ENCODE measurements at places on chromosomes 3 and 15. TPM values are rescaled to one million over a fixed set of nuclear protein-coding genes. Genes with fewer than 3 reads are reported as not detected.

- DNase-seq: no peak
Observed at GRCh38 chr3:128196647-128197046, 43.4 kb downstream of the EEFSEC start.

- DNase-seq: no peak
Observed at GRCh38 chr3:43005253-43005652, 26.1 kb downstream of the GASK1A start.

DNA sequence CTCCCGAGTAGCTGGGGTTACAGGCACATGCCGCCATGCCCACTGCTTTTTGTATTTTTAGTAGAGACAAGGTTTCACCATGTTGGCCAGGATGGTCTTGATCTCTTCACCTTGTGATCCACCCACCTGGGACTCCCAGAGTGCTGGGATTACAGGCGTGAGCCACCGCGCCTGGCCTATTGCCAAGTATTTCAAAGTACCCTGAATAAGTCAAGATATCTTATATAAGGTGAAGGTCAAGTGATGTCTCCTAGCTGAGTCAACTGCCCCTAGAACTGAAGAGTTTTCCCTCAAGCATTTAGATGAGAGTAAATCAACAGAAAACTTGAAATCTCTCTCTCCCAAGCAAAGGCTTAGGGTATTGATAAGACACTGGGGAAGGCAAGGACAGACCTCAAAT is 63.9 kb downstream of the RPL22L1 start:
- DNase-seq: no peak

DNA sequence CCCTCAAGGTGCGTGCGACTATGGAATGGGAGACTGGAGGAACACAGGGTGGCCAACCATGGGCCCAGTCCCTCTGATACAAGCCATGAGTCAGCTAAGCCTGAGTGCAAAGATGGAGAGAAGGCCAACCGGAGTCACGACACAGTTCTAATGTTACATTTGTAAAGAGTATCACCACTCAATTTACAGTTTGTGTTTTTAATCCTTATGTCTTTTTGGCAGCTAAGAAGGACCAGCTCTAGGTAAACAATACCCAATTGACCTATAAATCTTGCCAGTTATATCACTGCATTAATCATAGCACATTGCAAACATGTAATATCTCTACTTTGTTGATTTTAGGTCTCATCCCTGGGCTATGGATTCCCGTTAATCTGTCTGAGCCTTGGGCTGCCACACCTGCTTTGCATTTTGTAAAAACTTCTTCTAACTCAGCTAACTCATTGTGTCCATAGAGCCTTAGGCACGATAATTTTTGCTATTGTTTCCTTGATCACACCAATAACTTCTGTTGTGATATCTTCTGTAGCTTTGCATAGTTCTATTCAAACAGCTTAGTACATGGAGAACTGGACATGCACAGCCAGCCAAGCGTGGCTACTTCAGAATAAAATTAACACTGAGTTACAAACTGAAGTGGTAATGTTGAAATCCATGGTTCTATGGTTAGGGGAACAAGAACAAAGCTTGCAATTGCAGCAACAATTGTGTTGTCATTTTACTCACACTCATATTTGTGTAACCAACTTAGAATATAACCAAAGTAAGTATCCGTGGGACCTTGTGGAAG is 50.3 kb downstream of the LSM3 start:
- DNase-seq: no peak

- DNase-seq: no peak
Observed at GRCh38 chr3:195036574-195036973, 234.4 kb downstream of the XXYLT1 start.

DNA sequence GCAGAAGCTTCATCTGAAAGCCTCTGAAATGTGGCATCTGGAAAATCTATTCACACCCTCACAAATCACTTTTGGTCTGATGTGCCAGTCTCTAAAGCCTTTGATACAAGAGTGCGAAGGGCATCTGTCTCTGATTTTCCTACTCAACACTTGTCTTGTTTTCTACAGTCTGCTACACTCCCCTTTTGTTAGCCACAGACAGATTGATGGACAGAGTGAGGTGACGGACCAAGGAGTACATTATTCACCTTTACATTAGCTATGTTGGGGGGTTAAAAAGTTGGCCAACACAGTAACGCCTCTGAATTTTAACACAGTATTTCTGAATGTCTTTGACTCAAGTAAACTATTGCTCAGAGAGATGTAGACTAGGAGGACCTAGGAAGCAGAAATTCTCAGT is 63.1 kb downstream of the TNIK start:
- DNase-seq: no peak

- DNase-seq: no peak
Observed at GRCh38 chr3:187903697-187904096, 158.4 kb upstream of the BCL6 start.

GRCh38 chr3:39569095-39569494 is 101.6 kb downstream of the MOBP start:
- DNase-seq: no peak

DNA sequence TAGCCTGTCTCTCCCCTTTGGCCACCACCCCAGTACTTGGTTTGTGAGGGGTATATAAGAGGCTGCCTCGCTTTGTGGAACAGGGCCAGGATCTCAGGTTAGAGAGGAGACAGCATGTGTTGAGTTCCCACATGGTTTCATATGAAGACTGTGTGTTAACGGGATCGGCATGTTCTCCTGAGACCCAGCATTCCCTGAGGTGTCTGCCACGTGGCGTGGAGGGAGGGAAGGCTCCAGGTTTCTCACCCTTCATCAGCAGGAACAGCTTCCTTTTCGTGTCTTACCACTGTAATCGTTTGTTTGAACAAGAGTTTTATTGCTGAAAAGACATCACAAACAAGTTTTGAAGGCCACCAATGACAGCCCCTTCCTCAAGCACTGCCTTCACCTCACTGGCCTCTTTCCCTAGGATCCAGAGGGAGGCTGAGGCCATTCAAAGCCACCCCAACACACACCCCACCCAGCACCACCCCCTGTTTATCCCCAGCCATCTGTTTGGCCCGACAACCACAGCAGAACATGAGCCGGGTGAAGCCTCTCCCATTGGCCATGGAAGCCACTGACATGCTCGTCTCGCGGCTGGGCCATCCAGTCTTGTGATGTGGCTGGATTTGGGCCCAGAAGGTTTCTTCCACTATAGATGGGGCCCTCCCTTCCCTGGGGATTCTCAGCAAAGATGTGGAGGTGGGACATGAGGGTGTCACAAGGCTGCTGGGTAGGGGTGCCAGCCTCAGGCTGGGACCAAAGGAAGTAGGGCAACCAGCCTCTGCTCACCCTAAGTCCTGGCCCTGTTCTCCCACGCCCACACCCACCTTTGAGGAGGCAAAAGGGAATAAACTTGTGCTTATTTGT is 10.0 kb downstream of the BHLHE40 start:
- DNase-seq: no peak

DNA sequence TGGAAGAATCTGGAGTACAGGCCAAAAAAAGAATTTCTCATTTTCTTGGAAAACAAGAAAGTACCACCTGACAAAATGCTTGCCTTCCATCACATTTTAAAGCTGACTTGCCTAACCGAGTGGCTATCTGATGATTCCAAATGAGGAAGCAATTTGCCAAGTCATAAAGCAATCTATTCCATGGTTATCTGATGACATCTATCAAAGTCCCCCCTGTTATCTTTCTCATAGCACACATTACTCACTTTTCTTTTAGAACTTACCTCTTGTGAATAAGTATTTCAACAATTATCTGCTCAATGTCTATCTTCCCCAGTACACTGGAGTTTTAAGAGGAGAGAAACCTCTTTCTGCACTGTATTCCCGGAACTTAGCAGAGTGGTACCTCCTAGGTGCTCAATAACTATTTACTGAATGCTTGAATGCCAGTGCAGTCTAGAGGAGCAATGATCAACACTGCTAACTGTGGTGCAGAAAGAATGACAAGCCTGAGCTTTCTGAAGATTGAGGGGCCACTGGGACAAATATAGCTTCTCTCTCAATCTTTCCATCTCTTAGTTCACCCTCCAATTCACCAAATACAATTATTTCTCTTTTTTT is 186.3 kb upstream of the ATP11B start:
- no peak for DNase-seq

DNA sequence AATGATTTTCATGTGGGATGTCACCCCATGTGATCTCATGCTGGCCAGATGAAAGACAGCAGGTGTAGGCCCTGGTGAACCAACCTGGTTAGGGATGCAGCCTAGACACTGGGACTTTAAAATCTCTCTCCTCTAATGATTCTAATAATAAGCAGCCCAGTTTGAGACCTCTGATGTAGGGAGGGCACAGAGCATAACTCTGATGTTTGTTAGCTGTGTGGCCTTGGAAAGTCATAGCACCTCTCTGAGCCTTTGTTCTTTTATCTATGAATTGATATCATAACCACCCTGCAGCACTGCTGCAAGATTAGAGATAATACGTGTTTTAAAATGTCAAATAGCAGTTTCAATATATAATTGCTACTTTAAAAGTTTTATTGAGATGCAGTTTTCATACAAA is 106.0 kb downstream of the RPL22L1 start:
- DNase-seq: no peak

GRCh38 chr15:57703387-57703786 is 3.1 kb upstream of the POLR2M start:
- peak; percentile 68 for DNase-seq

- DNase-seq: no peak
Observed at GRCh38 chr3:22175947-22176346, 424.9 kb upstream of the ZNF385D start.

DNA sequence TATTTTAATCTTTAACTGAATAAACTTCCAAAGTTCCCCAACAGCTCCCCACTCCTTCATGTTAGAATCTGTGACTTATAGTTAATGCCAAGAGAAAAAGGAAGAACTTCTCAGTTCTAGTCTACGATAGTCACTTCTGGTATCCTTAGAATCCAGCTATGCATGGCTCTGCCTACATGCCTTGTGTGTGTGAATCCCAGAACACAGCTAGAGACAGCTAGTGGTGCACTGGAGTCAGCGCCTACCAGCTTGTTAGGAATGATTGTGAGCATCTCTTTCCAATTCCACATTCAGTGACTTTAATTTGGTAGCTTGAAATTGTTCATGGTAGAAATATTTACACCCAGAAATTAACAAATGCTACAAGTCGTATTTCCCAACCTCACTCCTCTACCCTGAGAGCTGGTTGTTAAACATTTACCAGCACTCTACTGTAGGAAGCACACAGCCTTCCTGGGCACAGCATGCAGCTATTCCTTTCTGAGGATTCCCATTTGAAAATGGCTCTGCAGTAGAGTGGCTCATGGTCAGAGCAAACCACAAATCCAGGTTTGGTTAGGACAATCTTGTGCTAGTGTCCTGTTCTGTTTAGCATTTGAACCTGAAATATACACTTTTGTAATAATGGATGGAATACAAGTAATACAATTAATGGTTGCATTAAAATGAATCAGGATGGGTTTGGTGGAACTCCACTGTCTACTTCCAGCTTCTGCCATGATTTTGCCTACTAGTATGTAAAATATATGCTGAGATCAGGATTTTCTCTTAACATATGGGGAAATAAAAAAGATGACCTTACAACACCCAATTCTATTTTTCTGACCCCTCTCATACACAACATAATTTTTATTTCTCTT is 371.0 kb upstream of the GBE1 start:
- no peak for DNase-seq

The RASGRP1 gene
- 47.8 TPM for polyA plus RNA-seq

The CCDC33 gene
- polyA plus RNA-seq: not detected

The IL17RE gene
- polyA plus RNA-seq: 1.6 TPM

The PPP1R14D gene
- not detected for polyA plus RNA-seq

Measured in CD4-positive, alpha-beta memory T cell (primary cell).